Cortex of kidney (tissue), 1 donor: ENCODE measurements at places on chromosomes 16 and 17.

DNA sequence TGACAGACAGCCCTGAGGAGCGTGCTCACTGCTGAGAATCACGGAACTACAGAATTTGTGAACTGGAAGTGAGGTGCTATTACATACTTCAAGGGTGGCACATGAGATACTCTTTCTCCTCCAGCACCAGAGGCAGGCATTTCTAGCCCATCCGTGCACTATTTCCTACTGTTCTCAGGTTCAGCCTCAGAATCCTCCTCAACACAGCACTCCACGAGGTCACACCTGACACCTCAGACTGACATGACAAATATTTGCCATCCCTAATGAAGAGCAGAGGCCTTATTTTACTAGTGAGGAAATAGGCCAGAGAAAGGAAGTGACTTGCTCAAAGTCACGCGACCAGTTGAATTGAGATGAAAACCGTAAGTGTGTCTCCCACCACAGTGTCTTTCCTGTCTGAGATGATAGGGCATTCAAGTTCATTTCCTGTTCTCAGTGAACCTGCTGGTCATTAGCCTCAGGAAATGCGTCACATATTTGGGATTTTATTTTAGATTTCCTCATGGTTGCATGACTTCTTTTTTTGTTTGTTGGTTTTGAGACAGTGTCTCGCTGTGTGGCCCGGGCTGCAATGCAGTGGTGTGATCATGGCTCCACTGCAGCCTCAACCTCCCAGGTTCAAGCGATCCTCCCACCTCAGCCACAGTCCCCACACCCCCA, 23.6 kb downstream of the SEZ6 start:
- DNase-seq, result no peak

DNA sequence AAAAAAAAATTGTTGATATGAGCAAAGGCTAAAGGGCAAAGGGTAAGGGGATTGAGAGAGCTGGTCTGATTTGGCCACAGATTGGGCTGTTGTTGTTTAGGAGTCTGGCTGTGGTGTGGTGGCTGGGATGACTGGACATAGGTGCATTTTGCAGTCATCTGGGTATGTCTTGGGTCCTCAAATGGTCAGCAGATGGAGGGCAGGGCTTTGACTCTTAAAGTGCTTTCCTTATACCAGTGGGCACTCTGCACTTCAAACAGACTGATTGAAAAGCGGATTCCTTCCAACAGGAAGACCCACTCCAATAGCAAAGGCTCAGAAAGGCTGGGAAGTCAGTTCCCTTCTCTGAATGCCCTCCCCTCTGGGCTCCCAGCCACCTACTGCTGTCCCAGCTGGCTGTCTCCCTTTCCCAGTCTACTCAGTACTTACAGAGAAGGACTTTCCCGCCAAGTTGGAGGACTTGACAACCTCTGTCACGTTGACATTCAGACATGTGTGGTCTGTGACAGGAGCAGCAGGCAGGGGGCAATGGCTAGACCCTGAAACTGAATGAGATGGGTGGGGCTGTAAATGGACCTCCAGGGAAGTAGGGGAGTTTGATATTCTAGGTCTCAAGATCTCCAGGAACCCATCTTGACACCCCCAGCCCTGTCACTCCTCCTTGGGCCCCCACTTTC, 19.6 kb upstream of the MFSD6L start:
- no peak for DNase-seq

DNA sequence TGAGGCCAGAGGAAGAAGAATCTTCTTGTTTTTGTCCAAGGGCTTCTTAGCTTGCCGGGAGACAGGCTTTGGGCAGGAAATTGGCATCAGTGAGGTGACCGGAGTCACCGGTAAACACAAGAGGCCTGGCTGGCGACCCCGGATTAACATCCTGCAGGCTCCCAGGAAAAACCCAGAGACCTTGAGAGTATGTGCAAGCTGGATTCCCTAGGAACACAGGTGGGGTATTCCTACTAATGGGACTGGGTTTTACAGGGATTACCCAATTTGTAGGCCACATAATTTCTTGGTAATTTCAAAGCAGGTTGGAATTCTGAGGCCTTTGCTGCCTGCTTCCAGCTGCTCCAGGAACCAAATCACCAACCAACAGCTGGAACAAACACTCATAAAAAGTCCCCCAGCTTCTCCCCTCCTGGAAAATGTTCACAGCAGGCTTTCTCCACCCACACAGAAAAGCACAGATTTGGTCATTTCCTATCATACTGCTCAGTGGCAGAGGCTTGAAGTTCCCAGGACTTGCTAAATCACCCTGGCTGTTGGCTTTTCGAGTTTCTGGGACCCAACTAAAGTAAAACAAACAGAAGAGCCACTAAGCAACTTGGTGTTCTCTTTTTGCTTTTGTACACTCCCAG, 258.8 kb downstream of the IRF8 start:
- DNase-seq, result no peak

- no peak for DNase-seq
Observed at GRCh38 chr16:68179196-68179795, 56.6 kb downstream of the ESRP2 start.

- no peak for DNase-seq
Observed at GRCh38 chr16:14289692-14290340, 218.7 kb downstream of the MRTFB start.
